ENCODE measurements at places on chromosomes 7 and 10. TPM values are rescaled to one million over a fixed set of nuclear protein-coding genes. Genes with fewer than 3 reads are reported as not detected.

DNA sequence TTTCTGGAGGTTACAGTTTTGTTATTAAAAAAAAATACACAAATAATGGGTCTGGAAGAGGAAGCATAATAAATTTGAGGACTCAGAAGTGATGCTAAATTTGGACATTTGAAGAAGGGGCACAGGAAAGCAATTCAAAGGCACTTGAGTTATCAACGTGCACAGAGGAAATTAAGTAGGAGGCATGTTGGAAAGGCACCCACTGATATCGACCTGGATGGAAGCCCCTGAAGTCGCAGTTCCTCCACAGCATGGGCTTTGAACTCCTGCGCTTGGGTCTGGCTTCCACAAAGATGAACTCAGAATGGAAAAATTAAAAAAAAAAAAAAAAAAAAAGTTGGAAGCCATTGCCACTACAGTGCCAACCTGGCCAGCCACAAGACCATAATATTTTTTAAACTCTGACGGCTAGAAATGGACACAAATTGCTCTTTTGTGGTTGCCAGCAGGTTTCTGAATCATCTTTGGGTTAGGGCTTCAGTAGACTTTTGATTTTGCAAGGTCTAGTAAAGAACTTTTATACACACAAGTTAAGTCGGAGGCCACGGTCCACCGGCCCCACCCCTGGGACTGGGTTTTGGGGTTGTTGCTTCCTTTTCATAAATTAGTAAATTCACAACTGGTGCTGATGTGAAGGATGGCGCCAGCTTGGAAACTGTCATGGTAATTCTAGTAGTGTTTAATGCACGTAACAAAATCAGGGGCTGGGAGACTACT lies 21.6 kb downstream of the JCAD start:
- H3K36me3 ChIP-seq = no peaks in the 10 kb centered on the region
- H3K27ac ChIP-seq = no peak overlapping the region
- no peak overlapping the region for H3K4me3 ChIP-seq
- peaks cover 11% of the 10 kb centered on the region for H3K4me1 ChIP-seq

DNA sequence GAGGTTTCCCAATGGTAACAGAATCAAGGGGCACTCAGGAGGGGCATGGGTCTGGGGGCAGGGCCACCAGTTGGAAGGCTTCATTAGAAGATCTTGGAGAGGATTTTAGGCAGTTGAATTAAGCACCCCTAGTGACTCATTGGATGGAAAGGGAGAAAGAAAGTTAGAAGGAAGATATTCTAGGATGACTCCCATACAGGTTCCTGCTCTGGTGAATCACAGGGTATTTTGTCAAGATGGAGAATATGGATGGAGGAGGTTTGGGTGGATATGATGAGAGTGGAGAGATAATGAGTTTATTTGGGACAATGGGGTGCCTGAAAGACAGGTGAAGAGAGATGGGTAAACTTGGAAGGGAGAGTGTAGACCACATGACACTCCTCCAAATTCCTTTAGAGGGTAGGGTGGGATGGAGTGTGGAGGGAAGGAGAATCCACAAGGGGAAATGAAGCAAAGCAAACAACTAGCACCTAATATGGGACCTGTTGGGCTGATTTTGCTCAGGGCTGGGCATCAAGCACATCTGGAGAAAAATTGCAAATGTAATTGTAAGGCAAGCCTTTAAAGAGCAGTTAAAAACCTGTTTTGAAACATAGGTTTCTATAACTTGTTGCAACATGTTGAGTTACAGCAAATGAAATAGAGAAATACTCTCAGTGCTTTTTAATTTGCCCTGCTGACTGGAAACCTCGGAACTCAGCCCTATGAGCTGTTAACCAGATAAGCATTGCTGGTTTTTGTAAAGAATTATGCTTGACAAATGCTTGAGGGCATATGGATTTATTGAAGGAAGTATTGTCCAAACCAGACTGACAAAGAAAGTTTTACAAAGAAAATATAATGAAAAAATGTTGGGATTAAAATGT lies 2.9 kb upstream of the ENTPD7 start:
- H3K36me3 ChIP-seq = no peaks in the 10 kb centered on the region
- peaks cover 19% of the 10 kb centered on the region for H3K27me3 ChIP-seq

Gene STEAP1
- total RNA-seq = not detected

Gene SPDYE16
- 0.71 TPM for total RNA-seq

DNA sequence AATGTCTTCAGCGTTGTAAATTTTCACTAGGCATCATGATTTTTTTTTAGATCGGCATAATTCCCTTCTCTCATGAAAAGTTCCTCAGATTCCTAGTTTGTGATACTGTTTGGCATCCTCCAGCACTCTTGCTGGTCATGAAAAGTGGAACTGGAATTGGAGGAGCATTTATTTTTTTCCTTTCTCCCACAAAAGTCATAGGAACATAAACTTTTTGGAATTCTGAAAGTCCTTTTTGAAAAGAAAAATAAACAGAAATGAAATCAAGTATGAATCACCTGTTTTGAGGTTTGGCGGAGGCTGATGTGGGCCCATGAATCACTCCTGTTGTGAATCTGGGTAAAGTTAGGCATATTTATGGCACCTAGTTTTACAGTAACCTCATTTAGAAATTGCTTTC lies 17.7 kb downstream of the CACNB2 start:
- no peaks in the 10 kb centered on the region for H3K4me1 ChIP-seq
- H3K27ac ChIP-seq = no peak overlapping the region
- H3K27me3 ChIP-seq = no peaks in the 10 kb centered on the region
- no peak overlapping the region for H3K4me3 ChIP-seq
